Activated naive CD4-positive, alpha-beta T cell (primary cell): ENCODE measurements at places on chromosomes 7 and 10.

GRCh38 chr10:7314170-7314569 is 96.7 kb downstream of the SFMBT2 start:
- DNase-seq = no peak

- DNase-seq = no peak
These were observed 129.6 kb upstream of the ANKRD1 start for GRCh38 chr10:91050371-91051034.

- DNase-seq = no peak
These were observed 61.6 kb downstream of the ADCYAP1R1 start for GRCh38 chr7:31113660-31114059.

GRCh38 chr10:97686301-97686961 is 610 bp downstream of the AVPI1 start:
- DNase-seq = no peak

GRCh38 chr10:110461088-110461487 is 36.6 kb upstream of the DUSP5 start:
- no peak for DNase-seq

- DNase-seq = no peak
These were observed 20.6 kb downstream of the HYAL4 start for GRCh38 chr7:123865517-123866117.

DNA sequence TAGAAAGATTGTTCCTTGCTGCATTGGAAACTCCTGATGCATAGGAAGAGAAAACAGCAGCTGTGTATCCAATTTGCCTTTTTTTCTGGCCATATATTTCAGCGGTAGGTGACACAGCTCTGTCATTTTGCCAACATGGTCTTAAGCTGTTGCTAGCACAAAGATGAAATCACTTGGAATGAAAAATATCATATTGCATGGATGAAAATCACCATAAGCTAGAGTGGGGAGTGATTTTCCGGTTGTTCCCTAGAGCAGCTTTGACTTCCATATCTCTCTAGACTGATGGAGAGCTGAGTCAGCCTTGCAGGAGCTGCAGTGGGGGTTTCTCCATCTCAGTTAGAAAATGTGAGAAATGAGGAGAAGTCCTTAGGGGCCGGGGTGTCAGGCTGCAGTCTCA is 38.3 kb upstream of the BTBD16 start:
- no peak for DNase-seq

DNA sequence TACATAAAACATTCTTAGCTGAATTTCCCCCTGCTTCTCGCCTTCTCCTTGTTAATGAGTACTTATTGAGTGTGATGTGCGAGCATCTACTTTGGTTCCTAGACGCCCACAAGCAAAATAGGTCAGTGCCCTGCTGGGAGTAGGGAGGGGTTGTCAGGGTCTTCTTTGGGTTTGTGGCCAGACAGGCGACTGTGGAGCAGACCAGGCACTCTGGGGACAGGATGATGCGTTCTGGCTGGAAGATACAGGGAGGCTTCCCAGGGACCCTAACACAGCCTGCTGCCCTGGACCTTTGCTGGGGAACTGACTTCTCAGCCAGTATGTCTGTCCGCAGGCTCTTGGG is 227.2 kb downstream of the CUX1 start:
- DNase-seq = no peak

DNA sequence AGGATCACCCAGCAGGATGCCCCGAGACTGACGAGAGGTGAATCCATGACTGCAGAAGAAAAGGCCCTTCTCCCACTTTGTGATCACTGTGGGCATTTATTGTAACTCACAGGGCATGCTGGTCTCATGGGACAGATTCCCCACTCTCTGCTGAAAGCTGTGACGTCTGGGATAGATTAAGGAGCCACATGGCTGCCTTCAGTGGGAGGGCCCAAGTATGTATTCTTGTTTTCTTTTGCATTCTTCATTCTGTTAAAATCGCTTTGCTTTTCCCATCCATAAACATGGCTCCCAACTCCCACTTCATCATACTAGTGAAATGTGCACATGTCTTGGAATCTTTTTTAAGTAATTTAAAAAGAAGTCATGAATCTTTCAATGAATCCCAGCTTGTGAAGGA is 67.2 kb downstream of the FAM107B start:
- no peak for DNase-seq

- DNase-seq = no peak
These were observed 14.1 kb upstream of the SOSTDC1 start for GRCh38 chr7:16479591-16479990.
